ENCODE measurements at places on chromosomes 7 and 10.

GRCh38 chr10:58513188-58514110, 777 bp downstream of the BICC1 start:
- no peak for DNase-seq

- DNase-seq: no peak
Observed at GRCh38 chr7:44966731-44967538, 11.9 kb downstream of the MYO1G start.

DNA sequence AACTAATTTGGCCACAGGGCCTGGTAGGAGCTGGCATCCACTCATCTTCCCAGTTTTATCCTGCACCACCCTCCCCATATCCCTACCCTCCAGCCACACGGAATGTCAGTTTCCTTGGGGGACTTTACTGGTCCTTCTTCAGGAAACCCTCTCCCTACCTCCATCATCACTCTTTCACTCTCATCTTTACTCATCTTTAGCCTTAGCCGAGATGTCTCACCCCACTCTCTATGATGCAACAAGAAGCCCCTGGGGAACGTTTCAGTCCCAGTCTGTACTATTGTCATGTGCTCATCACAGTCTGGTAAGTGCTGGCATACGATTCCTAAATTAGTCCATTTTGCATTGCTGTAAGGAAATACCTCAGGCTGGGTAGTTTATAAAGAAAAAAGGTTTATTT, 34.9 kb upstream of the TMEM248 start:
- DNase-seq: no peak

DNA sequence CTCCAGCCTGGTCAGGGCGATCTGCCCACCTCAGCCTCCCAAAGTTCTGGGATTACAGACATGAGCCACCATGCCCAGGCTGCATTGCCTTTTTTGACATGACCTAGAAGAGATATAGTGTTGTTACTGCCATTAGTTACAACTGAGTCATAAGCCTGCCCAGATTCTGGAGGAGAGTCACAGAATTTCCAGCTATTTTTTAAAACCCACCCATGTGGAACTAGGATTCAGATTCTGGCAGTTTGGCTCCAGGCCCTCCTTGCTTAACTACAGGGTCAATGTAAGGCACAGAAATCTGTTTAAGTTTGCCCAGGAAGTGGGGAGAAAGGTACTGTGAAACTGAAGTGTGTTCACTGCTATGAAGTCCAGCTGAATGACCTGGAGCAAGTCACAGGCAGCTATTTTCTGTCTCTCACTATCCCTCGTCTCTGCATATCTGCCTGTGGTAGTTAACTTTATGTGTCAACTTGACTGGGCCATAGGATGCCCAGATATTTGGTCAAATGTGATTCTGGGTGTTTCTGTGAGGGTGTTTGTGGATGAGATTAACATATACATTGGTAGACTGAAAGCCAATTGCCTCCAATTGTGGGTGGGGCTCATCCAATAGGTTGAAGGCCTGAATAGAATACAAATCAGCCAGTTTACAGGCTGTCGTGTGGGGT, 8.4 kb upstream of the MARVELD1 start:
- no peak for DNase-seq

DNA sequence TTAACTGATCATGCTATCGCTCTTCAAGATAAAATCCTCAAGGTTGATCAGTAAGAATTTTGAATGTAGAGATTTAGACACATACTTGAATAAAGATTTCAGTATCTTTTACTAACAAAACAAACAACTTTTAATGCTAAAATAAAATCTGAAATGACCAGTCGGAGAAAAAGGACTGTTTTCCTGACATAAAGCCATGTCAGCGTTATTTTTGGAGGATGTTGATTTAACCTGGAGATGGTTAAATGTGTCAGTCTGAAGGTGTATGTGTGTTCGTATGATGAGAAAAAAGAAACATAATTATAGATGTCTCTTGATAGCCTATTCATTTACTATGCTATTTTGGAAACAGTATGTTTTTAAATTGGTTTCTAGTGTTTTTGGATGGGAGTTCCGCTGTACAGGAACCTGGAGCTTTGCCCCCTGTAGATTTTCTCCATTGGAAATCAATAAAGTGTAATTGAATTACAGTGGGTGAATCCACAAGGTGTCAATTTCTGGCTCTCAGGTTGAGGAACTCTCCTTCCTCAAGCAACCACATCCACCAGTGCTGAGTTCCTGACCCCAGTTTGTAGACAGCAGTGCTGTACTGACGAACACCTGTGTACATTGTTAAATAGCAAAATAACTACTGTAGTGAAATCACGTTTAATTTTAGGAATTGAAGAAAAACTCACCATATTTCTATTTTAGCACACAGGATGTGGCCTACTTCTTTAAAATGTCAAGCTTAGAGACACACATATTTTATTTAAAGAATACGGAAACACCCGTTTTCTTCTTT, 670.1 kb downstream of the MAGI2 start:
- DNase-seq: no peak

DNA sequence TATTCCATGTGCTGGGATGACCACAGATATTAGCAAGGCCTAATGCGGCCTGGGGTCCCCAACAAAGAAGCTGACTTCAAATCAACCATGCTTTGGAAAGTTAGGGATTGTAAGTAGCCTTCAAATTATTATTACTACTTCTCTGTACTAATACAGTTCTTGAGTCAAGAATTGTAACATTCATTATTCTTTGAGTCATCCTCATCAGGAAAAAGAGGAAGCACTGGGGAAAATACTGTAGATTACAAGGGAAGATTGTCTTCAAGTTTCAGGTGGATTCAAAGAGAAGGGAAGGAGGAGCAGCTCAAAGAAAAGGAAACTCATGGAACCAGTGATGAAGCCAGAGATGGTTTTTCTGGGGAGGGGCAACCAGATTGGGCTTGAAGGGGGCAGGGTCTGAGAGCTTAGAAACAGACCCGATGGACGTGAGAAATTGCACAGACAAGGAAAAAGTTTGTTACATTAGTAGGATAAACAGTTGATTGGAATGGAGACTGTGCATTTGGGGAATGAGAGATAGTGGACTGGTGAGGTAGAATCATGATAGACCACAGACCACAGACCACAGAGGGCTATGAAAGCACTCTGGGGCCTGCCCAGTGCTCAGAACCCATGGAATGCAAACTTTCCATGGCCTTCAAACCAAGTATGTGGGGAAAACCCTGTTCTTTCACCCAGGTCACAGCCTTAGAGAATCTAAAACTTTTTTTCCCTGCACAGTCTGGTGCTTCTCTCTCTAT, 209.9 kb downstream of the ZNF365 start:
- no peak for DNase-seq

All from activated gamma-delta T cell (primary cell).